ENCODE measurements at places on chromosomes 13 and 19. TPM values are rescaled to one million over a fixed set of nuclear protein-coding genes. Genes with fewer than 3 reads are reported as not detected.

Gene MAP4K1
- polyA plus RNA-seq: 12.2 TPM

Gene IRF3
- 38.7 TPM for polyA plus RNA-seq

Gene ZNF571
- 6.7 TPM for polyA plus RNA-seq

Gene CD79A
- 0.63 TPM for polyA plus RNA-seq

DNA sequence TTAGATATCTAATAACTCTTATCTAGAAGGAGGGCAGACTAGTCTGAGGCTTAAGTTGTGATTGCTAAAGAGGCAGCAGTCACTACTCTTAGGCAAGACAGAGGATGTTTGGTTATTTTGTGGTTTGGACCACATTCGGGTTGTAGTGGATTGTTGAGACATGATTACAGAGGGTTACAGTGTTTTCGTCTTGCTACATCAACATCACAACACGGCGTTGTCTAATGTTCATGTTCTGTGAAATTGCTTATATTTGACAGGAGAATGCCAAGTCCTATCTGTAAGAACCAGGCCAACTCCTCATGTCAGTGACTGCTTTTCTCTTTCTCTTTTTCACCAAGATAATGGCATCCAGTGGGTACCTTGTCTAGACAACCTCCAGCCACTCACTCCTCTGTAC lies 16.8 kb upstream of the TM9SF2 start:
- DNase-seq: no peak

Gene HOMER3
- 80.1 TPM for polyA plus RNA-seq

- DNase-seq: no peak
Observed at GRCh38 chr19:21314676-21315075, 14.5 kb downstream of the ZNF708 start.

Gene KCNN4
- polyA plus RNA-seq: 1.1 TPM

DNA sequence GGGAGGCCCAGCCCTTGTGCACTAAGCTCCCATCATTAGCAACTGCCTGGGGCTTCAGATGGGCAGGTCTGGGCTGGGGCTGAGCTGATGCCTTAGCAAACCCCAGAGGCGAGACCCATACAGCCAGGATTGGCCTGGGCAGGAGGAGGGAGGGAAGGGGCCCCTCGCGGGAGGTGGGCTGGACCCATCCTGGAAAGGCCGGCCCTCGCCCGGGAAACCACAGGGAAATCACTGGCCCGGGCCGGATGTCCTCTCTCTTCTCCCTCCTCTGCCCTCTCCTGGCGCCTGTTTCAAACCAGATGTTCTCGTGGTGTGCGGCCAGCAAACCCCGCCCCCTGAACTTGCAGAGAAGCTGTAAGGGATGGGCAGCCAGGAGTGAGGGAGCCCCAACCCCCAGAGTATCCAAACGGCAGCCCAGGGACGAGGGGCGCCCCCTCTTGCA lies 43.1 kb downstream of the TMEM255B start:
- peak; percentile 72 for DNase-seq

DNA sequence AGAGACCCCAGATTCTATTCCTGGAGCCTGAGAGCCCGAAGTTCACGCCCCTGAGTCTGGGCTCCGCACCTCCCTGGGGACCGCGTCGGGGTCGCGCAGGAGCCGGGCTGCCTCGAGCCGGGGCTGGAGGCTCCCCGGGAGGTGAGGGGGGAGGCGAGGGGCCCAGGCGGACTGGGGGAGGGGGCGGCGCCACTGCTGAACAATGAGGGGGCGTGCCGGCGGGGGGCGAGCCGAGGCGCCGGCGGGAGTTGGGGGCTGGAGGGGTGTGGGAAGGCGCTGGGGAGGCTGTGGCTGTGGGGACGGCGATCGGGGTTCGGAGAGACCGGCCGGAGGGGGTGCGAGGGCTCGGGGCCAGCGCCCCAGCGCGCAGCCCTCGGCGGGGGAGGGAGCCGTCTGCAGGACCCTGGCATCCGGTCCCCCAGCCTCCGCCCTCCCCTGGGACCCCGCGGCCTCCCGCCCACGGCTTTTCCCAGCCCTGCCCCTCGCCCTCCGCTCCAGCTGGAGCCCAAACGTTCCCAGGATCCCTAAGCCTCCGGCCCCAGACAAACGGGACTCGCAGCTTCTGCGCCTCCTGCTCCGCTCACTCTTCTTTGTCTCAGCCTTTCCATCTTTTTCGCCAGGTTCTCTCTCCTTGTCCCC lies 922 bp downstream of the PLEKHG2 start:
- peak; percentile 79 for DNase-seq

Gene KIR2DL4
- not detected for polyA plus RNA-seq

Gene ZBTB45
- polyA plus RNA-seq: 11.6 TPM

Gene TPTE2
- not detected for polyA plus RNA-seq

GRCh38 chr13:108551674-108552073 lies 77.7 kb upstream of the MYO16 start:
- no peak for DNase-seq

Gene NLRP11
- not detected for polyA plus RNA-seq

- DNase-seq: no peak
Observed at GRCh38 chr13:41976476-41976875, 15.6 kb upstream of the VWA8 start.

Gene PLIN5
- 4.3 TPM for polyA plus RNA-seq

DNA sequence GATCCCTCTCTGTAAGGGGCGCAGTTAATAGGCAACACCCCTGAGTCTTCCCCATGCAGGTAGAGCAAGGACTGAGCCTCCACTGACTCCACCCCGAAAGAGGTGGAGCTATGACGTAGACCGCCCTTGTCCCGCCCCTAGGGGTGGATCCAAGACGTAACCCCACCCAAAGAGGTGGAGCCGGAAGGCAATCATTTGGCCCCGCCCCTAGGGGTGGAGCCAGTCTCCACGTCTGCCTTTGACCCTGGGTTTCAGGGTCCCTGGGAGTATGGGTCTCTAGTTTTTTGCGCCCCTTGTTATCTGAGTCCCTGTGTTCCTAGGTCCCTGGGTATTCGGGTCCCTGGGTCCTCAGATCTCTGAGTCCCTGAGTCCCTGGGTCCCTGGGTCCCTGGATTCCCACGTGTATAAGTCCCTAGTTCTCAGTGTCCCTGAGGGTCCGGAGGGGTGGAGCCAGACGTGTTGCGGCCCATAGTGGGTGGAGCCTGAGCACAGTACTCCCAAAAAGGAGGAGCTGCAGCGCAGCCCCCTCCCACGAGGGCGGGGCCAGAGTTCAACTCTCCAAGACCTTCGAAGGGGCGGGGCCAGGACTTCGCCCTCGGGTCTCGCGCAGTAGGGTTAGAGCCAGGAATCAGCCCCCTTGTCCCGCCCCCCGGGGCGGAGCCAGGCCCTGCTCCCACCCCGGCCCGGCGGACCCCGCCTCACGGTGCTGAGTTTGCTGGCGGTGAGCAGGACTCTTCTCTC lies 5.3 kb downstream of the DENND1C start:
- DNase-seq: no peak

Gene PLD3
- 242 TPM for polyA plus RNA-seq

Gene LAIR1
- polyA plus RNA-seq: 10.0 TPM

Gene OR4F17
- not detected for polyA plus RNA-seq

DNA sequence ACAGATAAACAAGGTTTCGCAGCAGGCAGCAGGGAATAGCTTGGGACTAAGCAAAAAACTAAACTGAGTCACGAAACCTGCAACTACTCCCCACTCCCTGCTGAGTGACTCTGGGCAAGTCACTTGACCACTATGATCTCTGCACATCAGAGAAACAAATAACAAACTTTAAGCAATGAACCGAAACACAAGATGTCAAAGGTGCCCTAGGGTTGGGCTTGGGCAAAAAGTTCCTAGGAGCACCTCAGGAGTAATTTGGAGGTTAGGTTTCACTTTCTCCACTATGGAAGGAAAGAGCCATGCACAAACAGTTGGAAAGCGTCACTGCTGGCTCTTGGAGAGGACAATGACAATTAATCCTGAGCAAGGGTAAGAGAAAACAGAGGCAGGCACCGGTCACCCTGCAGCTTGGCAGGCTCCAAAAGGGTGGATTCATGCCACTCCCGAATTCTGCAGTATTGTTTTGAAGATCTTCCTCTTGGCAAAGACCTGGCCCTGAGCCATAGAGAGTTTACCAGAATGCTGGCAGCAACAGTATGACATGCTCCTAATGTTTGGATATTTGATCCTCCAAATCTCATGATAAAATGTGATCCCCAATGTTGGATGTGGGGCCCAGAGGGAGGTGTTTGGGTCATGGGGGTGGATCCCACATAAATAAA lies 60.3 kb downstream of the CRYL1 start:
- no peak for DNase-seq

- no peak for DNase-seq
Observed at GRCh38 chr13:23848646-23849141, 40.5 kb downstream of the MIPEP start.

DNA sequence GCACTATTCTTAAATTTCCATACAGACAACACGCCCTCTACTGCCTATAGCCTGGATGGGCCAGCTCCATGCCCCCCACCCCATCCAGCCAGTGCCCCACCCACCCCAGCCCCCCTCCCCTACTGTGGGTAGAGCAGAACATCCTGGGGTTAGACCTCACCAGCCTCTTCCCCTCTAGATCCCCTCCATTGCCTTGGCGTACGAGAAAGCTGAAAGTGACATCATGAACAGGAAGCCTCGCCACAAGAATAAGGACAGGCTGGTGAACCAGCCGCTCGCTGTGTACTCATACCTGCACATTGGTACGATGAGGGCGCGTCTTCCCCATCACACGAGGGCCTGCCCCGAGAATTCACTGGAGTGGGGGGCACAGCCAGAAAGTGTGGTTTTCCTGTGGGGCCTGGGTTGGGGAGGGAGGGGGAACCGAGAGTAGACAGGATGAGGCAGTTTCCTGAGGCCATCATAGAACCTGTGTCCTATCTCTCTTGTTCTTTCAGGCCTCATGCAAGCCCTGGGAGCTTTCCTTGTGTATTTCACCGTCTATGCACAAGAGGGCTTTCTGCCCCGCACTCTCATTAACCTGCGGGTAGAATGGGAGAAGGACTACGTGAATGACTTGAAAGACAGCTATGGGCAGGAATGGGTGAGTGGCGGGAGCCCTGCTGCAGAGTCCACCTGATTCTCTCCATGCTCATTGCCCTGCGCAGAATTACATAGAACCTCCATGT lies 29.1 kb downstream of the ATP12A start:
- DNase-seq: no peak

GRCh38 chr13:108776650-108777049 lies 147.2 kb downstream of the MYO16 start:
- DNase-seq: no peak

GRCh38 chr13:91270031-91270430 lies 77.5 kb upstream of the MIR17HG start:
- DNase-seq: no peak

GRCh38 chr19:31840371-31840770 lies 491.1 kb upstream of the TSHZ3 start:
- no peak for DNase-seq

All from hindlimb muscle (tissue), 1 donor.